ENCODE measurements at places on chromosomes 7 and 10.

GRCh38 chr10:62095181-62096122 is 173.2 kb downstream of the RTKN2 start:
- no peak for DNase-seq

DNA sequence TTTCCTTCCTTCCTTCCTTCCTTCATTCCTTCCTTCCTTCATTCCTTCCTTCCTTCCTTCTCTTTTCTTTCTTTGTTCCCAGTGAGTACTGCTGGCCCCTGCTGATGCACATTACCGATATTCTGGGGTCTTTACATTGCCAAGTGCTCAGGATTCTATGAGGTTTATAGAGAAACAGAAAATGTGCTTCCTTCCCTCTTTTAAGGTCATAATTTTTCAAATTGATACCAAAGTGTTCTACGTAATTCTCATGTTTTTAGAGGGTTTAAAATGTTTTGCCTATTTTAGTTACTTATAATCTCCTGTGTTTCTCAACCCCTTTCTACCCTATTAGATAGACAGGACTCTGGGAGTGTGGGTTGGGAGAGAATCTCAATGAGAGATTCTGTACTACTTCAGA is 291.2 kb downstream of the HDAC9 start:
- DNase-seq, result no peak

DNA sequence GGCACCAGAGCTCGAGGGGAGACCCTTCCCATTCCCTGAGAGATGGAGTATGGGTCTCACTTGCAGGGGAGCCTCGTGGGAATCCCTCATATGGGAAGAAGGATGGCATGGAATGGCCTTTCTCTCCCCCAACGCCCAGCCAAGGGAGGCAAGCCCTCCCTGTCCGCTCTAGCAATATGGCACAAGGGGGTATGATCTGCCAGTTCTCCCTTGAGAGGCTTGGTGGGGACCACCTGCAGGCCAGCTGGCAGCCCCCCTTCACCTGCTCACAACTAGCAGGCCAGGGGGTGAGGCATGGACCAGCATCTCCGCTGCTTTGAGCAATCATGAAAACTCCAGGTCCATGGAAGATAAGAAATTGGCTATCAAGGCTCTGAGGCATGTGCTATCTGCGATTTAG is 70.8 kb downstream of the PARP12 start:
- no peak for DNase-seq

GRCh38 chr7:40436710-40437109 is 301.9 kb downstream of the SUGCT start:
- no peak for DNase-seq

GRCh38 chr10:79105150-79105739 is 36.5 kb downstream of the ZMIZ1 start:
- no peak for DNase-seq

GRCh38 chr10:9166770-9167169 is 1112.3 kb downstream of the GATA3 start:
- no peak for DNase-seq

GRCh38 chr10:5533098-5533731 is 8.5 kb downstream of the CALML3 start:
- DNase-seq, result no peak

Measured in hematopoietic multipotent progenitor cell treated with erythropoietin and hydrocortisone succinate and interleukin-3 and kit ligand, for 17 days (in vitro differentiated cells).